ENCODE measurements at places on chromosomes 1 and 21.

DNA sequence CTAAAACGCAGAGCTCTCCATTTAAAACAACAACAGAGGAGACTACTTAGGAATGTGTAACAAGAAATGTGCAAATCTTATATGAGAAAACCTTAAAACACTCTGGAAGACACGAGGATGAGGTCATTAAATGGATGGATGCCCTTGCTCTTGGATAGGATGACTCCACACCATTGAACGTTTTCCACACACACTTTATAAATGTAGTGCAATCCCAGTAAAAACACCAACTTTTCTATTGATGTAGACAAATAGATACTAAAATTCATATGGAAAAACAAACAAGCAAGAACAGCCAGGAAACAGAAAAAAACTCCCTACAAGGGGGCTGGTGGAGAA lies 18.4 kb upstream of the COL6A1 start:
- DNase-seq: no peak

- no peak for DNase-seq
These were observed 4.5 kb downstream of the AKNAD1 start for GRCh38 chr1:108852221-108852975.

- DNase-seq: no peak
These were observed 126.7 kb downstream of the NTNG1 start for GRCh38 chr1:107267489-107267888.

- no peak for DNase-seq
These were observed 9.9 kb upstream of the CD58 start for GRCh38 chr1:116580446-116581322.

DNA sequence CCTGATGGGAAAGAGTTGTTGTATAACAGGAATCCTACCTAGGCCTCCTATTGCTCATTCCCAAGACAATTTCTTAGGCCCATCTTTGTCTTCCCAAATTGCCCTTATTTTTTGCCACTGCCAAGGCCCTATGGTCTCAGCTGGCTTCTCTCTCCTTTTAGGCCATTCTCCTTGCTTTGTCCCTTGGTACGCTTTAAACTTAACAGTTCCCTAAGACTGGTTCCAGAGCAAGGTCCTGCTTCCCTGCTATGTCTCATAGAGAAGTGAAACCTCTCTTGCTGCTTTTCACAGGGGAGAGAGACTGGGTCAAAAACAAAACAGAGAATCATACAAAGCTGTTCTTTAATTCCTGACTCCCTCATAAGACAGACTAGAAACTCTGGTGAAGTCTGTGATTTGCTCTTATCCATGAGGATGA lies 77.1 kb downstream of the XCL2 start:
- no peak for DNase-seq

GRCh38 chr1:43205671-43206070 lies 33.5 kb downstream of the CFAP57 start:
- no peak for DNase-seq

All from Right ventricle myocardium inferior (tissue), 1 donor.